ENCODE measurements at places on chromosomes 2 and 18.

DNA sequence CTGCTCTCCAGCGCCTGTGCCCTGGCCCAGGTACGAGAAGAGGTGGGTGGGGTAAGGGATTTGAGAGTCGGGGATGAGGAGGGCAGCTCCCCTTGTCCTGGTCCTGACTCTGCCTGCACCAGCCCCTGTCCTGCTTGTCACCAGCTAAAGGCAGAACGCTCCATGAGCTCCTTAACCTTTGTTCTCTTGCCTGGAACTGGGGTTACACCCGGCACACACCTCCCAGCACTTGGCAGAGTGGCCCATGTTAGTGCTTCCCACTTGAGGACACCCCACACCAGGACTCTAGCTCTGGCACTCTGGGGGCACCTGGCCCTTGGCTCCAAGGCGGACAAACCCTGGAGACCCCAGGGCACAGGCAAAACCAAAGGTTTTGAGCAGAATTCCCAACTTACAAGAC lies 19.2 kb downstream of the ANO7 start:
- DNase-seq = no peak

GRCh38 chr2:9885036-9885684 lies 41.9 kb downstream of the TAF1B start:
- DNase-seq = no peak

- DNase-seq = no peak
Measured at GRCh38 chr2:168146892-168147810, 100.2 kb downstream of the STK39 start.

GRCh38 chr2:70480468-70480867 lies 73.2 kb downstream of the TGFA start:
- DNase-seq = no peak

DNA sequence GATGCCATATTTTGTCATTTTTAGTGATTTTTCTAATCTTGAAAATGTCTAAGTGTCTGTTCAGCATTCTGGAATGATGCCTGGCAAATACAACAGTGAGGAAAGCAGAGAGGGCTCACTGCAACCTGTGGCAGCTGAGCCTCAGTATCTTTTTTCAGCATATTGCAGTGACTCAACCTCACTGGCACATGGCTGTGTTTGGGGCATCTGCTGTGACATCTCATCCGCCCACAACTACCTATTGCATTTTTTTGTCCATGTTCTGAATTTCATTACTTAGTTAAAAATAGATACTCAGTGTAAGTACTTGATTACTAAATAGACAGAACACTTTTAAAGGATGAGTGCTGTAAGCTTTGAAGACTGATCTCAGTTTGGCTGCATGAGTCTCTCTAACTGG lies 10.7 kb downstream of the BABAM2 start:
- no peak for DNase-seq

GRCh38 chr2:28717339-28717758 lies 34.3 kb upstream of the PPP1CB start:
- DNase-seq = no peak

DNA sequence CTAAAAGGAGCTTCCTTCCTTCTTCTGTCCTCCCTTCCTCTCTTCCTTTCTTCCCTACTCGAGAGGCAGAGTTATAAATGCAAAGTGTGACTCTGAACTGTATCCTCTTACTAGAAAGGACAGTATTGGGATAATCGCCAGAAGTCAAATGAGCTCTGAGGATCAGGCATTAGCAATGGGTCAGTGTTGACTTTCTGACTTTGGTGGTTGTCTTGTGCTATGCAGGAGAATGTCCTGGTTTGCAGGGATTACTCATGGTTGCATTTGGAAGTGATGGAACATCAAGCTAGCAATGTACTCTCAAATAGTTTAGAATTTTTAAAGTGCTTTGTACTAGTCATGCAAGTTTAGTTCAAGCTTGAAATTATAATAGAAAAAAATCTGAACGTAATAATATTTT lies 115.6 kb downstream of the TXNL1 start:
- DNase-seq = no peak

DNA sequence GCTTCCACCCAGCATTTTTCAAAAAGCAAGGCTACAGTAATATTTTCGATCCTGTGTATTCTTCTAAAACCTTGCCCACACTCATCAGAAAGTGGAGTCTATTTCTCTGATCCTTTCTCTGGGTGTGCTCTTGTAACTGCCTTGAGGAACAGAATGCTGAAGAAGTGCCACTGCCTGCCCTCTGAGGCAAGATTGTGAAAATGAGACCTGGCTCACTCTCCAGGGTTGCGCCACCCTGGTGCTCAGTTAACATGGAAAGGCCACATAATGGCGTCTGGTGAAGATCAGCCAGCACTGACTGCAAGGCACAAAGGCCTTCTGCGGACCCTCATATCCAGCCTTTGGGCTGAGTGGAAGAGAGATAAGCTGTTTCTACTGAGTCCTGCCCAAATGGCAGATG lies 11.2 kb upstream of the SH3RF3 start:
- DNase-seq = no peak

- no peak for DNase-seq
Measured at GRCh38 chr2:174836377-174836994, 72.2 kb upstream of the CHRNA1 start.

- no peak for DNase-seq
Measured at GRCh38 chr18:45689396-45689795, 34.6 kb upstream of the SLC14A1 start.

DNA sequence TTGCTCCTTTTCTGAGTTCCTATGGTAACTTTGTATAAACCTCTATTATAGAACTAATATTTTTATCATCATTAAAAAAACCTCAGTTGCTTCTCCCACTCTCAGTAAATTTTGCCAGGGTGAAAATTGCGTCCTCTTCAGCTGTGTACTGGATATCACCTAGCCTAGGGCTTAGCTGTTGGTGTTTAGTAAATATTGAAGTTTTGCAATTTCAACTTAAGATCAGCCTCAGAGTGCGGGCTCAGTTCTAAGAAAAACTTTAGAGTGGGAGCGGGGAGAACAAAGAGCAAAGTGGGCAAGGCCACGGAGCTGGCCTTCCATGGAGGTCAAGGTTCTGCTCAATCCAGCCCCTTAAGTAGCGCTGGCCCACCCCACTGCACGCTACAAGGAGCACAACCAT lies 488.3 kb upstream of the SPRED2 start:
- DNase-seq = no peak

DNA sequence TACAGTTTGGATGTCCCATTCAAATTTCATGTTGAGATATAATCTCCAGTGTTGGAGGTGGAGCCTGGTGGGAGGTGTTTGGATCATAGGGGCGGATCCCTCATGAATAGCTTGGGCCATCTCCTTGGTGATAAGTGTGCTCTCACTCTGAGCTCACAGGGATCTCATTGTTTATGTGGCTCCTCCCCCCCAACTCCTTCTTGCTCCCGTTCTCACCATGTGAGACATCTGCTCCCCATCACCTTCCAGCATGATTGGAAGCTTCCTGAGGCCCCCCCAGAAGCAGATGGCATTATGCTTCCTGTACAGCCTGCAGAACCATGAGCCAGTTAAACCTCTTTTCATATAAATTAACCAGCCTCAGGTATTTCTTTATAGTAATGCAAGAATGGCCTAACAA lies 3.0 kb upstream of the INPP1 start:
- no peak for DNase-seq

- DNase-seq = no peak
Measured at GRCh38 chr2:109349503-109350465, 220.8 kb downstream of the SH3RF3 start.

GRCh38 chr2:222318712-222319585 lies 20.2 kb upstream of the PAX3 start:
- DNase-seq = no peak

DNA sequence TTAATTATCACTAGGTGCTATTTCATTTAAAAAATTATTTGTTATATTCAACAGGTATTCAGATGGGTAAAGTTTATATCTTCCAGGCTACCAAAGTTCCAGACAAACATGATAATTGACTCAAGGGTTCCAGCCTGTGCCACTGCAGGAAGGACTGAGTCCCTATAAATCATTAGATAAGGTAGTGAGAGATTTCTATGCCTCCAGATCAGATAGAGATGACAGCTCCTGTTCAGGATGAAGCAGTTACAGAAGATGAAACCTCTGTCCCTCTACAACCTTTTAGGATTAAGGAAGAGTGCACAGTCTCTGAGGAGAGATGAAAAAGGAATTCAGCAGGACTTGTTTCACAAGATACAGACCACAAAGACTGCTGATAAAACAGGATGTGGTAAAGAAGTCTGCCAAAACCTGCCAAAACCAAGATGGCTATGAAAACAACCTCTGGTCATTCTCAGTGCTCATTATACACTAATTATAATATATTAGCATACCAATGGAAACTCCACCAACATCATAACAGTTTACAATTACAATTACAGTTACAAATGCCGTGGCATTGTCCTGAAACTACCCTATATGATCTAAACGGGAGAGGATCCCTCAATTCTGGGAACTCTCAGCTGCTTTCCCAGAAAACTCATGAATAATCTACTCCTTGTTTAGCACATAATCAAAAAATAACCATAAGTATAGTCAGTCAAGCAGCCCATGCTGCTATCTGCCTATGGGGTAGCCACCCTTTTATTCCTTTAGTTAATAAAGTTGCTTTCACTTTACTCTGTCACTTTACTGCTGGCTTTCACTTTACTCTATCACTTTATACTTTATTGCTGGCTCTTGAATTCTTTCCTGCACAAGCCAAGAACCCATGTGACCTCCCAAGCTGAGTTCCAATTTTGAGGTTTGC lies 288.5 kb downstream of the PDE11A start:
- DNase-seq = no peak

DNA sequence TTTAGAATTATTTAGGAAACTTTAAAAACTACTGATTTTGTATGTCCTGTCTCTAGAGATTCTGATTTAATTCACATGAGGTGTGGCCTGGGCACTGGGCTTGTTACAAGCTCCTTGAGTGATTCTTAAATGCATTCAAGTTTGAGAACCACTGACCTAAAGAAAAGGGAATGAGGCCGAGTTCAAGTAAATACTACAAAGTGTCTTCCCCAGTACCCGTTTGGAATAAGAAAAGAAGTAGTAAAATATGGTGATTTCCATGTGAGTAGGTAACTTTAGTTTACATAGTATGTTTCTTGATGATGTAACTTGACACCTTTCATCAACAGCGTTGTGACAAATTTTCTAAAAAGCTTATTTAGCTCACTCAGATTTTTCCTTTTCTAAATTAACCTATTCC lies 1022.9 kb upstream of the NRXN1 start:
- DNase-seq = no peak

DNA sequence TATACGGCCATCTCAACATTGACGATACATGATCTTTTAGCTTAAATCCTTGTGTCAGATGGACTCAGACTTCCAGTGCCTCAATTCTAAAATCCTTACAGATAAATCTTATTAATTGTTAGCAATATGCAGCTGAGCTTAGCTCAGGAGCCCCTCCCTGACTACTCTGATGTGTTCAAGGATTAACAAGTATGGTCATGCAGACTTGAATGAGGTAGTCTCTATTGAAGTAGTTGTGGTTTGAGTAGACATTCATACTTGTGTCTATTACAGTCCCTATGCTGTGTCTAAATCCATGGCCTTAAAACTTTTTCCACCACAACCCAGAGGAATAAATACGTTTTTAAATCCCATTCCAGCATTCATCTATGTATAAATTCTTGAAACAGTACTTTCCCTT lies 119.5 kb downstream of the NUP35 start:
- no peak for DNase-seq

GRCh38 chr18:73752965-73753364 lies 394.7 kb downstream of the FBXO15 start:
- no peak for DNase-seq

DNA sequence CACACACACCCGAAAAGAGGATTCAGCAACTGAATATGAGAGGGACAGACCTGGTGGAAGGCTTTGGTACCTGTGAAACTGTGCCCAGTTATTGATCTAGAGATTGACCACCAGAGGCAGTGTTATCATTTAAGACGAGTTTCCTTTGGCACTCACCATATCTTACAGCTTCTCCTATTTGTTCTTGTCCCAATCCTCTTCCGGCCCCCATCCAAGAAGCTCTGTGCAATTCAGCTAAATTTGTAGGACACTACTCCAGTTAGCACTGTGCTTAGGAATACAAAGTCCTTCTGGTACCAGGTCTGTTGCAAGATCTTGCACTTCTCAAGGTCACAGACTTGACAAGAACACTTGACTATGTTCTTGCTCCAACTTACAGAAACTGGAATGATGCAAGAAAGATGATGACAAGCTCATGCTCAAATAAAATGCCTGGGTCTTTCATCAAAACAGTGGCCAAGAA lies 177.7 kb downstream of the TMEM247 start:
- DNase-seq = no peak

DNA sequence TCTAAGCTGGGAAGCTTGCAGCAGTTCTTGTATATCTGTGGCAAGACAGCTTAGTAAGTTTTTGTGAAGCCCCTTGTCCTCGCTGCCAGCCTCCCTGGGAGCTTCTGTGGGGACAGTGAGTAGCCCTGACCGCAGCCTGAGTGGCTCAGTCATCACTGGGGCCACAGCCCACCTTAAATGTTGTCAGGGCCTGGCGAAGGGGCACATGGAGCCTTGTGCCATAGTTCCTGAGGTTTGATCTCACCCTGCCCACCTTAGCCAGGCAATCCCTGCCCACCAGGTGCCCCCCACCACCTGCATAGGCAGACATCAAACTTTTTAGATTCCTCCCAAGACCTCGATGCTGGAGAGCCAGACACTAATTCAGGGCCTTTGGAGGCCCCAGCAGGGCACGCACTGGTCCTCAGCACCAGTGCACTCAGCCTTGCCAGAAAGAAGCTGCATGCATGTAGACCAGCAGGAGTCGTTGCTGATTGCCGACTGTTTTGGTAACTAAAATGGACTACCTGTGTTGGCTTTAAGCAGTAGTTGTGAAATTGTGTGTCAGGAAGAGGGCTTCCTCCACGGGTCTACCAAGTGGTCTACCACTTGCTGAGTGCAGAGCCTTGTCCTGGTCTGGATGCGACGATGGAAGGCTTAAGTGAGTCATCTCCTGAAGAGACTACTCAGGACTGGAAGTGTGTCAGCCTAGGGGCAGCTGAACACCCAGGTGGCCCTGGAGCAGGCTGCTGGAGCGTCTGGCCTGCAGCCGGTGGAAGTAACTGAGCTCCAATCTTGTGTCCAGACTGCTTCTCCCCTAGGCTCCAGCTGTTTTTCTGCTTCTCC lies 233.1 kb downstream of the SEPTIN10 start:
- DNase-seq = no peak

DNA sequence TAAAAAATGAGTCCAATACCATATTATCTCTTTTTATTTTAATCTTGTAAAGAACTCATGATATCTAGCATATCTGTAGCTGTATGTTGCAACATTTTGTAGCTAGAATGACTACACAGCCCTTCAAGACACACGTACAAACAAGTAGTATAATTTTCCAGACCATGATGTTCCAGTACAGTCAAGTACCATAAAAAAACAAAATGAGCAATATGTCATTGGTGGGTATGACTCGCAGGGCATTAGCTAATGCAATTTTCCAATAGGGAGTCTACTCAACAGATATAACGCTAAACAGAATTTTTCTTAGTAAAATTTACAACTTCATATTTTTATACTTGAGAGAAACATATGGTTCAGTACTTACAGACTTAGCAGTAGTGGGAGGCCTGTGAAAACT lies 53.6 kb upstream of the UGP2 start:
- DNase-seq = no peak

Measured in anterior cingulate cortex (tissue), 58 donors.